ENCODE measurements at places on chromosomes 7 and 10. TPM values are rescaled to one million over a fixed set of nuclear protein-coding genes. Genes with fewer than 3 reads are reported as not detected.

The C7orf57 gene
- not detected for total RNA-seq

The FAM25A gene
- not detected for total RNA-seq

The HNRNPF gene
- total RNA-seq, result 185 TPM

The VSTM4 gene
- total RNA-seq, result 9.6 TPM

The MKX gene
- total RNA-seq, result 11.6 TPM

- no peaks in the 10 kb centered on the region for H3K4me1 ChIP-seq
- H3K27ac ChIP-seq, result peak overlapping the region; percentile 83
- H3K27me3 ChIP-seq, result no peaks in the 10 kb centered on the region
- no peak overlapping the region for H3K4me3 ChIP-seq
These were observed 52.9 kb upstream of the CALD1 start for GRCh38 chr7:134726581-134726980.

DNA sequence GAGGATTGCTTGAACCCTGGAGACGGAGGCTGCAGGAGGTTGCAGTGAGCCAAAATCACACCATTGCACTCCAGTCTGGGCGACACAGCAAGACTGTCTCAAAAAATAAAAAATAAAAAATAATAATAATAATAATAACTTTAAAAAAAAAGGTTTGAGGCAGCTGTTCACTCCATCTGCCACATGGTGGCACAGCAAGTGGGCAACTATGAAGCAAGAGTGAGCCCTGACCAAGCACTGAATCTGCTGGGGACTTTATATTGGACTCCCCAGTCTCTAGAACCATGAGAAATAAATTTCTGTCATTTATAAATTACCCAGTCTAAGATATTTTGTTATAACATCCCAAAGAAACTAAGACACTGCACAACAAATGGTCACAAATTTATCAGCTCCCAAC is 14.6 kb upstream of the BRI3 start:
- H3K4me3 ChIP-seq, result no peak overlapping the region
- no peak overlapping the region for H3K27ac ChIP-seq
- no peaks in the 10 kb centered on the region for H3K36me3 ChIP-seq
- peaks cover 5% of the 10 kb centered on the region for H3K4me1 ChIP-seq

DNA sequence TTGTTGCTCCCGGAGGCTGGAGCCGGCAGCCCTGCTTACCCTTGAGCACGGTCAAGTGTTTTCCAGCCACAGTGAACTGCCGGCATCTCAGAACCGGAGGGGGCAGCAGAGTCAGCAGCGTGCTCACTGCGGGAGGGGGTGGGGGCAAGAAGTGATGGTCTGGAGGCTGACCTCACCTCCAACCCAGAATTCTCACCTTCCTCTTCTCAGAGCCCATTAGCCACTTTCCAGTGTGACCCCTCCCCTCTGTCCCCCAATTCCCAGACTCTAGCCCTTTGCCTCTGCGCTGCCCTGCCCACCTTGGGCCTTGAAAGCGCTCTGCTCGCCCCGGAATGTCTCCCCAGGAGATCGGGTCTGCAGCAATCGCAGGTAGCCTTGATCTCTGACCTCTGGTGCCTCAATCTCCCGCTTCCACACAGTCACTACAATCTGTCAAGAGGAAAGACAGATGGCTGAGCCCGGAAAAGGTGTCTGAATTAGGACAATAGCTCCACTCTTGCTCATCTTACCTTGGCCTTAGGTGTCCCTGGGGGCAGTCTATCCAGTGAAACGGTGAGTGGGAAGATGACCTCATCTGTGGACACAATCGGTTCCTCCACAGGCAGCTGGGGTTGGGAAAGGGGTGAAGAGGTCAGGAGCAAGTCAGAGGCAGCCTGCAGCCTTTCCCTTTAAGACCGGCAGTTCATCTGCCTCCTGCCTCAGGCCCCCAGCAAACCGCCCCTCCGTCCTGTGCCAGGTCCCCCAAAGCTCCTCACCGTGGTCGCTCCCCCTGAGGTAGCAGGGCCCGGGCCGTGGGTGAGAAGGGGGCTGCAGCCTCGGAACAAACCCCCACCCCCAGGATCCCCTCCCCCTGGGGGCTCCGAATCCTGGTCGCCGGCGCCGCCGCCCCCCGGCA is 942 bp downstream of the TRAPPC14 start:
- no peaks in the 10 kb centered on the region for H3K27me3 ChIP-seq
- DNase-seq, result peak; percentile 74
- H3K4me1 ChIP-seq, result no peaks in the 10 kb centered on the region
- peak overlapping the region; percentile 81 for H3K4me3 ChIP-seq

- no peak for DNase-seq
- H3K27me3 ChIP-seq, result no peaks in the 10 kb centered on the region
- no peaks in the 10 kb centered on the region for H3K36me3 ChIP-seq
- H3K4me3 ChIP-seq, result no peak overlapping the region
- H3K4me1 ChIP-seq, result no peaks in the 10 kb centered on the region
These were observed 212.9 kb upstream of the SEMA3E start for GRCh38 chr7:83861876-83862275.

DNA sequence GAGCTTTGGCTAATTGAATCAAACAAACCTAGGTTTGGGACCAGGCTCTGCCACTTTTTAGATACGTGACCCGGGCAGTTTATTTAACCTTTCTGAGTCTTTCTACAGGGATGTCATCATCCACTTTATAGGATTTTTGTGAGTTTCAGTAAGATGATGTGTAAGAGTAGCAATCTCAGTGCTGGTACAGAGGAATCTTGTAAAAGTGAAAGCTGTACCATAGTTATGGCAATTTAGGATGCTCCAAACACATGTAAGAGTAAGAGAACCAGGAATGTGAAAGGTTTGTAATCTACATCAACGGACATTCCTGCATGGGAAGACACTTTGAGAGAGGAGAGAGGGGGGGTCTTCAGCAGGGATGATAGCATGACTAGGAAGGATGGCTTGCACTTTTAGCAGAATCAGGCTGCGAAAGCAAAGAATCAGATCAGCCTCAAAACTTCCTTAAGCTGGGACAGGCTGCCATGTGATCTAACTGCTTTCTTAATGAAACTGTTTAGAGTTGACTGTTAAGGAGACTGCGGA is 968 bp downstream of the NOLC1 start:
- H3K36me3 ChIP-seq, result peaks cover 22% of the 10 kb centered on the region
- no peaks in the 10 kb centered on the region for H3K27me3 ChIP-seq

All from sigmoid colon (tissue), 7 donors.